Mucosa of gallbladder (tissue), 1 donor: ENCODE measurements at places on chromosomes 3 and 15.

DNA sequence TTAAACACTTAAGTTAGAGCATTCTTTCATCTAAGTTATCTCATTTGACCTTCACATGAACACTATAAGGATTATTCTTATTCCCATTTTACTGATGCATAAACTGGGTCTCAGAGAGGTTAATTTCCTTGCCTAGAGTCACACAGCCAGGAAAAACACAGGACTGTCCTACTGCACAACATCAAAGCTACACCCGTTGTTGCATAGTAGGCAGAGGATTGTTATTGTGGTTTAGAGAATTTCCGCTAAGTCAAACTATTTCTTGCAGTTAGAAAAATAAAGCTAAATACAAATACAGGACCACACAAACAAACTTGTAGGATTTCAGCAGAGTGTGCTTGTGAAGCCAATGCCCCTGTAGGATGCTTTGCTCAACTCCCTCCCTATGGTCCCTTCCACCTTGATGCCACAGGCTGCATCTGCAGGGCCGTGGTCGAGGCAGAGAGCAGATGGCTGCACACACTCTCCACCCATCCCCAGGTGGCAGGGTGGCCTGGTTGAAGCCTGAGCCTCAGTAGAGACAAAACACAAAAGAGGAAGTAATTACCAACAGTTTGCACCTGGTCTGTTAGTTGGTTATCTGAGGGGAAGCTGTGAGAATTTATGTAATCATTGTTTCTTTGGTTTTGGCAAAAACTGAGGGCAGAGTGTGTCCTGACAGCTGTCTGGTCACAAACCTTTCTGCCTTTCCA is 41.1 kb upstream of the SKOR1 start:
- no peak for DNase-seq

DNA sequence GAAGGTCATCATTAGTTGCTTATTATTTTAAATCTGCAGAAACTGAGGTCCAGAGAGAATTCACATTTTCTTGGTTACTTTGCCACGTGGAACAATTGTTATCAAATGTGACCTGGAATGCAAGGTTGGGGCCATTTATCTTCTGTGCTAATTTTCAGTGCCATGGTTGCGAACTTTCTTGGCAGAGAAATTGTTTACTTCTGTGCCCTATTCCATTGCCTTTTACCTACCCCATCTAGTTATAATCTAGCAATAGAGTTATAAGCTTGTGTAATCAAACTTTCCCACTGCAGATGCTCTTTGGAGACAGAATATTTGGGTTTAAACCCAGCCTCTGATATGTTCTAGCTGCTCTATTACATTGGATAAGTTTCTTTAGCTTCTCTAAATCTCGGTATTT is 242.9 kb downstream of the LPP start:
- no peak for DNase-seq

DNA sequence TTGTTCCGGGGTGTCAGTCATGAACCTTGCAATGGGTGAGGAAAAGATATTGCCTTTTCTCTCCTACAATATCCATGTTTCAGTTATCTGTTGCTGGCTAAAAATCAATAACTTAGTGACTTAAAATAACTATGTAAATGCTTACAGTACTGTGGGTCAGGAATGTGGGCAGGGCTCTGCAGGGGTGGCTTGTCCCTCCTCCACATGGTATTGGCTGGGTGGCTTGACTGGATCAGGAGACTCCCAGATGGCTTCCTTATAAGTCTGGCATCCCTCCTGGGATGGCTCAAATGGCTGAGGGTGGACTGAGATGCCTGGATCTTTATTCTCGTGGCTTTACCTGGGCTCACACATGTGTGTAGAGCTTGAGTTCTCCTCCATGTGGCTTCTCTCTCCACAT is 47.5 kb downstream of the GTPBP8 start:
- DNase-seq, result peak; percentile 51

DNA sequence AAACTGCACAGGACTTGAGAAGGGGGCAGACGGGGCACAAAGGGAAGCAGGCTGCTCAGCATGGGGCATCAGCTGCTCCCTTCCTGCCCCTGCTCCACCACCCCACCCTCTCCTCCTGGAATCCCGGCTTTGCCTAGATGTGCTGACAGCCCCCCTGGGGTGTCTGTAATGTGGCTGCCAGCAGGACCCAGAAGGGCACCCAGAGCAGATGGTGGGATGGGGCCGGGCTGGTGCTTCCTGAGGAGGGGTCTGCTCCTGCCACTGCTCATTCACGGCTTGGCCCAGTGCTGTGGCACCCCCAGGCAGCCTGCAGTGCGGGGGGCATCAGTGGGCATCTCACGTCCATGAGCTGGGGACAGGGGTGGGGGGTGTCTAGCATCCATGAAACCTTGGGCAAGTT is 10.2 kb downstream of the H1-8 start:
- DNase-seq, result no peak

DNA sequence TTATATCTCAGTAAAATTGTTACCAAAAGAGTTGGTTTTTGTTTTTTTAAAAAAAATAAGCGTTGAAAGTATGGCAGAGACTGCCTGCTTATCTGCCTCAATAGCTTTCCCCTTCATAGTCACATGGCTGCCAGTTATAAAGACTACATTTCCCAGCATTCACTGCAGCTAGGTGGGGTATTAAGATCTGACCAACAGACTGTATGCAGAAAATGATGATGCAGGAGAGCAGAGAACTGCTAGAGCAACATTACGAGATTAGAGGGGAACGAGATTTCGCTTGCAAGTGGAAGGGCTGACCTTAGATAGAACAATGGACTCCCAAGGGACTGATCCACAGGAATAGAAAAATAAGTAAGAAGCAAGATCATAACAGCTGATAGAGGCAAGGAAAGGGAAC is 14.3 kb downstream of the RHOA start:
- DNase-seq, result no peak

GRCh38 chr15:35383506-35383905 is 162.5 kb downstream of the DPH6 start:
- no peak for DNase-seq

DNA sequence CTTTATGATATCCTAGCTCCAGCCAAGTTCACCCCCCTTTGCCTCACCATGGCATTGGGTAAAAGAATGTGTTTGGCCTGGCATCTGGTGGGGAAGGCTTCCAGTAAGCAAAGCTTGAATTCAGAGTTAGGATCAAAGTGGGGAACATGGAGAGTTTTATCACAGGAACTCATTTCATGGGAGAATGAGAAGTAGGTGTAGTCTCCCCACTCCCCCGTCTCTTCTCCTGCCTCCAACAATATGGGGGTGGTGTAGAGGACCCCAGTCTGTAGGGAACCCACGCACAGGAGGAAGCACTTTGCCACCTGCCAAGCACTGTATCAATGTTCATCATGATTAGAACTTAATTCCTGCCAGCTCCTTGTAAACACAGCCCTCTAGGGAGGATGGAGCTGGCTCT is 200.5 kb downstream of the UACA start:
- no peak for DNase-seq

DNA sequence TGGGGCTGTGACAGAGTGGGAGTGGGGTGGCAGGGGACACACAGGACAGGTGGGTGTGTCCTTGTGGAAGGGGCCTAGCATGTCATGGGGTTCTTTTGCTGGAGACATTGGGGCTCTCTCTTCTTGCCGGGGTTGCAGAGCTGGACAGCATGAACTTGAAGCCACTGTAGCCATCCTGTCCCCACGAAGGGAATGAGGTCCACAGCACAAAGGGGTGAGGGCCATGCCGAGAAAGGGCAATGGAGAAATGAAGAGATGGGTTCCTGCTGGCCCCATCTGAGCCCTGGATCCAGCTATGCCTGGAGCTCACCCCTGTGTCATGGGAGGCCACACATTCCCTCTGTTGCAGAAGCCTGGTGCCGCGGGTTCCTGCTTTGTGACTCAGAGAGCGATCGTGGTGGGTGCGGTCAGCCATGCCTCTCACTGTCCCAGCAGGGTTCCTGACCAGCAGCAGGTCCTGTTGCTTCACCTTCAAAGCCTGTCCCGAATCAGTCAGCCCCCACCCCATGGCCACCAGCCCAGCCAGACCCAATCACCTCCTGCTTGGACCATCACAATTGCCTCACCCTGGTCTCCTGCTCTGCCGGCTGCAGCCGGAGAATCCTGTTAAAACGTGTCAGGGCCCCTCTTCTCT is 50.0 kb downstream of the DNAJB8 start:
- DNase-seq, result no peak

DNA sequence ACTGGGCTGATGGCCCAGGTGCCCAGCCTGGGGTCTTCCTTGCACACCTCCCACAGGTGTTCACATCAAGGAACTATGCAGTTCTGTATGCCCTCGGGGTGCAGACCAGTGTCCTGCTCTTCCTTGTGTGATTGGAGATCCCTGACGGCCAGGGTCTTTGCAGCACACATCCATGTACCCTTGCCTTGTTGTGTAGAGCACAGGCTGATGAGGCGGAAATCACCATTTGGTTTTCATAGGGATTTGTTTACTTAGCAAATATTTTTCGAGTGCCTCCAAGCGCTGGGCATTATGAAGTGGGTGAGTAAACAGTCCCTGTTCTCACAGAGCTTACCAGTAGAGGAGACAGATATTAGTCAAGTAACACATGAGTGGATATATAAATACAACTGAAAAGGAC is 209.3 kb upstream of the UMPS start:
- DNase-seq, result no peak

GRCh38 chr3:87855616-87856015 is 203.2 kb downstream of the CGGBP1 start:
- no peak for DNase-seq

DNA sequence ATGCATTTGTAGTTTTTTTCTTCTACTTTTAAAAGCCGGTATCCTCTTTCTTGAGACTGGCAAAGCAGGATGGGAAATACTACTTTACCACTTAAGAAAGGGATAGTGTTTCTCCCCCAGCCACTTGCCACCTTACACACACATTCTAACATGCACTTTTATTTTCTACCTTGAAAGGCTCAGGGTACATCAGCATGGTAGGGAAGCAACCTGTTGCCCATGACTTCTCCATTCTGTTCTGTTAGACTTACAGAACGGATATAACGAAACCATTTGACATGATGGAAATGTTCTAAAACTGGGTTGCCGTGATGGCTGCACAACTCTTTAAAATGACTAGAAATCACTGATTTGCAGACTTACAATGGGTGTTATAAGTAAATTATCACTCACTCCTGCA is 405.5 kb downstream of the SHQ1 start:
- no peak for DNase-seq

- DNase-seq, result no peak
These were observed 286.6 kb downstream of the WDR72 start for GRCh38 chr15:53472883-53473282.

GRCh38 chr15:92845126-92845508 is 55.0 kb upstream of the CHD2 start:
- no peak for DNase-seq

- DNase-seq, result no peak
These were observed 3.7 kb downstream of the SHQ1 start for GRCh38 chr3:72844436-72844993.
